KBM-7 (cell line): ENCODE measurements at places on chromosomes 2 and 18.

GRCh38 chr2:165791421-165792103, 2.5 kb downstream of the GALNT3 start:
- no peak for DNase-seq

DNA sequence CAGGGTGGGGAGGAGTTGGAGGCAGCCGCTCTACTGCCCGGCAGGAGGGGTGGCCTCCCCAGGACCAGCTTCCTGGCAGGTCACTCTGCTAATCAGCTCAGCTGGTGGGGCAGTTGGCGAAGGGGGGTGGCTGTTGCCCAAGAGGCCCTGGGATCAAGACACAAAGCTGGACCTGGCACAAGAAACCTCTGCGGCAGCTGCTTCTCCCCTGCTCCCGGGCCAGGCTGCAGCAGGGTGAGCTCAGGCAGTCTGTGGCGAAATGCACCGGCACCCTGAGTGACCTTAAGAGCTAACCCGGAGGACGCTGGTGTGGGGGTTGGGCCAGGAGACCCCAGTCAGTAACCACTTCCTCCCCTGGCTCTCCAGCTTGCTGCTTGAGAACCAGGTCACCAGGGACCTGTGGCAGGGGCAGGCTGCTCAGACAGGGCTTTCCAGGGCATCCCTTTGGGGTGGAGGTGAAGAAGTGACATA, 31.1 kb downstream of the TOGARAM2 start:
- DNase-seq, result peak; percentile 51

DNA sequence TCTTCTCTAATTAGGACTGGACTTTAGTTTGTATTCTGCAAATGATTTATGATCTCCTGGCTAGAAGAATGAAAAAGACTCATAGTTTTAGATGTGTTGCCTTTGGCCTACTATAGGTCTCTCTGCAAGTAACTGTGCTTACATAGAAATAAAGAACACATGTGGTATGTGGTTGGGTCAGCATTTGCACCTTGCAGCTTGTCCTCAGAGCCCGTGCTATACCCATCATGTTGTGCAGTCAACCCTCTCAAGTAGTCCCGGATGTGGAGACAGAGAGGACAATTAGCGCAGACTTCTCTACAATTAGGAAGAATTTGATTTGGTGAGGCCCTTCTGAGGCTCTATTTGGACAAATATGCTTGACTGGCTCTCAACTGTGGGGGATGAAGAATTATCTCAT, 203.7 kb upstream of the ITGA4 start:
- no peak for DNase-seq

GRCh38 chr2:152410165-152410597, 75.2 kb downstream of the FMNL2 start:
- no peak for DNase-seq

- no peak for DNase-seq
These were observed 227.9 kb downstream of the GBX2 start for GRCh38 chr2:235940330-235940729.

GRCh38 chr18:51953521-51953920, 386.5 kb upstream of the DCC start:
- no peak for DNase-seq

DNA sequence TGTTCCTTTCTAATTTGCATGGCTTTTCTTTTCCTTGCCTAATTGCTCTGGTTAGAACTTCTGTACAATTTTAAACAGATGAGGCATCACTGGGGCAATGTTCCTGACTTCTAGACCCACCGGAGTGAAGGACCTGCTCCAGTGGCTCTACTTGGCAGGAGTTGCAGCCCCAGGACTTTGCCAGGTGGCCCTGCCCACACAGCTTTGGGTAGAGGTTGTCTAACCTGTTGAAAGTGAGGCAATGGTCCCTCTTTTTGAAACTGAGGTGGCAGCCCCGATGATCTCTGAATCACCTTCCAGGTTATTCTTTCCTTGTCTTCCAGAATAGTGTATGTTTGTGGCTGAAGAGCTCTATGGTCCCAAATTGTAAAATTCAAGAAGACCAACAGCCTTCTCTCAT, 29.9 kb upstream of the ZNF512 start:
- DNase-seq, result no peak

DNA sequence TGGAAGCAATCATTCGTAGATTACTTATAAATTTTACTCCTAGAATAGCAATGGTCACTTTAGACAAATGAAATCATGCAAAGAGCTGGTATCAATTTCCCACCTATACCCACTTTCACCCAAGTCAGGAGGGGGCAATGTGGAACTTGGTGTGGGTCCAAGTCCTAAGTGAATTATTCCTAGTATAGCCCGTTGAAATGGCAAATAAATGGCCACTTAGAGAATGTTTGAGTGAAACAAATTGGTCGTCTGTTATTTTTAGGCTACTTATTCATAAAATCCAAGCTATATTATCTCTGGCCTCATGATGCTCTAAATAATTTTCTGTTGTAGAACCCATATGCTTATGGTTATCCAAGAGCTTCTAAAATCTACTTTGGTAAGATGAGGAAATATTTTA, 98.1 kb downstream of the MYO3B start:
- DNase-seq, result no peak
